Gastroesophageal sphincter (tissue), 4 donors: ENCODE measurements at places on chromosomes 6 and 20. TPM values are rescaled to one million over a fixed set of nuclear protein-coding genes. Genes with fewer than 3 reads are reported as not detected.

- ATAC-seq, result no peak
Observed at GRCh38 chr6:53479871-53480270, 65.0 kb downstream of the GCLC start.

GRCh38 chr20:25018841-25019240, 26.3 kb upstream of the APMAP start:
- no peak for ATAC-seq

- ATAC-seq, result no peak
Observed at GRCh38 chr6:147222160-147222838, 18.1 kb downstream of the STXBP5 start.

GRCh38 chr6:93418033-93418407, 1.3 kb downstream of the EPHA7 start:
- no peak for ATAC-seq

GRCh38 chr6:56109149-56109548, 138.2 kb downstream of the COL21A1 start:
- ATAC-seq, result no peak

DNA sequence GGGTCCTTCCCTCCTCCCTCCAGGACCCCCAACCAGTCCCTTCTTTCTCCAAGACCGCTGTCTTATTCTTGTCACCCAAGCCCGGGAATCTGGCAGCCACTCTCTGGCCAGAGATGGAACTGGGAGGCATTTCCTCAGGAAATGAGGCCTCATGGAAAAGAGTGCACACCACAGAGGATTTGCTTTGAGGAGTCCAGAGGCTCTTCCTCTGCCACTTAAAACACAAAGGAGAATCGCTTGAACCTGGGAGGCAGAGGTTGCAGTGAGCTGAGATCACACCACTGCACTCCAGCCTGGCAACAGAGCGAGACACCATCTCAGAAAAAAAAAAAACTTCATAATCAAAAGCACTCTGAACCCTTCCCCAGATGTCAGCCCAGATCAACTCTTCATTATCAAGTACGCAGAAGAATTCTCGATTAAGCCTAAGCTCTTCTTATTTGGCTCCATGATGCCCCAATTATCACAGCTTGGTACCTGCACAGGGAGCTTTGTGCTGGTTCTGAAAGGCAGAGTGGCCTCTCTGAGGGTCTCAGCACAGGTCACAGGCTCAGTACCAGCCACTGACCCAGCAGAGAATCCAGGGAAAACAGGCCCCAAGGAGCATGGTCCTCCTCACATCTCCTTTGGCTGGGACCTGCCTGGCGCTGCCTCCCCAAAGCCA, 82.9 kb upstream of the MAFB start:
- ATAC-seq, result no peak

DNA sequence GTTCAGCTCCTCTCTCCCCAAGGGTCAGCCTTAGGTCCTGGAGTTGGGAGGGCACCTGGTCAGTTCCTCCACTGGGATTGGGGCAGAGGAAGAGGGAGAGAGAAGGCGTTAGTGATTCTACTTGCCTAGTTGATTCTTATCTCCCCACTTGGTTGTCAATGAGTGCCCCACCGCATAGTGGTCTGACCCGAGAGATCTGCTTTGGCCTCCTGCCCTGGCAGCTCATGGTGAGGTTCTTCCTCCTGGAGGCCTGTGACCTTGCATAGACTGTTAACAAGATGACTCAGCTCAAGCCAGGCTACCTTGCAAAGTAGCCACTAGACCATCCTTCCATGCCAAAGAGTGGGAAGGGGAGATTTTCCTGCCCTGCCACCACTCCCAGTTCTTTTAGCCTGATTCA, 160.6 kb downstream of the TMEM200A start:
- ATAC-seq, result no peak

GRCh38 chr20:884983-885952, 30.9 kb downstream of the ANGPT4 start:
- ATAC-seq, result no peak

- ATAC-seq, result peak; percentile 25
Observed at GRCh38 chr6:37696841-37697662, 631 bp downstream of the MDGA1 start.

DNA sequence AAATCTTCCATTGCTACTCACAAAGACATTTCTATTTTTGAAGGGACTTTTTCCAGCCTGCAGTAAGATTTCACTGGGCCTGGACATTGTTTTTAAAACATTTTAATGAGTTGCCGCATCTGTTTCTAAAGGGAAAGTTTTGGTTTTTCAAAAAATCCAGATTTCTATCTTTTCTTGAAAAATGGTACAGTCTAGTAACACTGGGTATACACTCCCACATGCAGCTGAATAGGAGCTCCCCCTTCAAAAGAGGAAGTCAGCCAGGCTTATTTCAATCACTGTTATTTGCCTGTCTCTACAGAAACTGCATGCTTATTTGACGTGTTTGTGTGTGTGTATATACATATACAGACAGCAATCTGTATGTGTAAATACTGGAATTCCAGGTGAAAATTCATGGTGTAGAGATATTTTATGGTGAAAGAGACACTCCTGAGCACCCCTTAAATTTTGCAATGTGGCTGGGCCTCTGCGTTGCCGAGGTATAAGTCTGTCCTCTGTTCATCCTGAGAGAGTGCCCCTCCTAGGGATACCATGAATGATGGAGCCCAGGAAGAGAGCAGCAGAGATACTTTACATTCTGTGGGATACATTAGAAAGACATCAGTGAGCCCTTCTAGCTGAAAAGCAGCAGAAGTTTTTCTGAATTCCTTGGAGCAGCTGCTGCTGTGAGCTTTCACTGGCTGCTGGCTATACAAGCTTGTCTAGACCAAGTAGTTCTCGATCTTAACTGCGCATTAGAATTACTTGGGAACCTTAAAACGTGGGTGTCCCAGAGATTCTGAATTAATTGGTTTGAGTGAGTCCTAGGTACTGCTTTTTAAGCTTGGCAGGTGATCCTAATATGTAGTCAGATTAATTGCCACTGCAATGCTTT, 12.0 kb upstream of the ABRACL start:
- ATAC-seq, result no peak

DNA sequence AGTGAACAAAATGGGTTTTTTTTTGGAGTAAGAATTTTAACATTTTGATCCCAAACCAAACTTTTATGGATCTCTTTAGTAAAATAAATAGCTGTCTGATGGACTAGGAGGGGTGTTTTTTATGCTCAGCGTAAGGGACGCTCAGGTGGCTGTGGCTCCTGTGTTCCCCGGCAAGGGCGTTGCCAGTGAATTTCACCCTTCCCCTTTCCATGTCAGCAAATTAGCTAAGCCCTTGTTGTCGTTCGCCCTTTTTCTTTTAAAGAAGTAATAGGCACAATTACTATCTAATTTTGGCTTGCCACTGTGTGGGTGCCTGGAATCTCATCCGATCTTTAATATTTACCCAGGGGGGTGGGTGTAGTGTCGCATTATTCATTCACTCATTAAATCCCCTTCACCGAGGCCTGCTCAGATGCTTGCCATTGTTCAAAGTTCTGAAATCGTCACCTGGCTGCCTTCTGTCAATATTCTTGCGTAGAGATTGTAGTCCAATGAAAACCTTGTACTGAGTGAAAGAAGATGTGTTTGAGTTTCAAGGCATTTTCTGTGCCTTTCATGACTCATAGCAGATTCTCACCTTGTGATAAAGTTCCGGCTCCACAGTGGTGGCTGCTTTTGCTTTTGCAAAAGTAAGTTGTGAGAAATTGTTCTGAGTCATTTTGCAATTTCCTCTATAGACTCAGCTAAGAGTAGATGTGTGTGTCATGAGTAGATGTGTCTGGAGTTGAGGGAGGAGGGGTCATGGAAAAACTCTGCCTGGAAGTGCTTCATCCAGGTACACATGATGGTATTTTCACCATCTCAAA, 40.0 kb upstream of the CLDN20 start:
- no peak for ATAC-seq

- ATAC-seq, result no peak
Observed at GRCh38 chr6:138987080-138987642, 892 bp downstream of the REPS1 start.

GRCh38 chr20:32204205-32205109, 3.1 kb downstream of the PLAGL2 start:
- ATAC-seq, result no peak

- ATAC-seq, result no peak
Observed at GRCh38 chr6:84422380-84422968, 195.0 kb upstream of the CEP162 start.

DNA sequence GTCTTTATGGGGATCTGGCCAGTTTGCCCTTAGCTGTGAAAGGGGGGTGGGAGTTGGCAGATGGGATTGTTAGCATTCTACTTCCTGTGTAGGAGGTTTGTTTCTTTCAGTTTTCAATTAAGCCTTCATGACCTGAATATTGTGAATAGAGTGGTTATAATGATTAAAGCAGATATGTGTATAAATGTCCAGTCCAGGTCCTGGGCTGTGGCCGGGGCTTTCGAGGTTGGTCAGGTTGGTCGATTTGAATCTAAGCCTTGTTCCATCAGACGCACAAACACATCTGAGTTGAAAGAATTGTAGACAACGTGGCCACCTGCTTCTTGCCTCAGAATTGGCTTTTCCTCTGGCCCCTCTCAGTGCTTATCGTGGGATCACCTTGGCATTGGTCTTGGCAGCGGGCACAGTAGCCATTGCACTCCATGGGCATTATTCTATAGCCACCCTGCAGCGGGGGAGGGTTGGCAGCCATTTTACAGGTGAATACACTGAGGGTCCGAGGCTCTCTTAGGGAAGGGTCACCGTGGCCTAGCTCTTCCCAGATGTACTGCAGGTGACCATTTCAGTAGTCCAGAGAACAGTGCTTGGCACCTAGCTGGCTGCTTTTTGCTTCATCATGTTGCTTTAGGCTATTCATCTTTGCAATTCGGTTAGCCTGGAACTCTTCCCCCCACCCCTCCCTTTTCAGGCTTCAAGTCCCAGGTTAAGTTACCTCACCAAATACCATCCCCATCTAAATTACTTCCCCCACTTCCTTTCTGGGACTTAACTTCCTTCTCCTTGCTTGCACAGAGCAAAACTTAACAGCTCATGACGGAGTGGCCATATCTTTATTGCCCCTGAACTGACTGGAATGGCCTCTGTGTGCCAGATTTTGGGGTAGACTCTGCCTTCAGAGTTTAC, 1.1 kb downstream of the RNF114 start:
- ATAC-seq, result no peak

GRCh38 chr6:35259948-35260590, 534 bp downstream of the ZNF76 start:
- ATAC-seq, result peak; percentile 59

- no peak for ATAC-seq
Observed at GRCh38 chr6:118101831-118102345, 194.8 kb downstream of the SLC35F1 start.

GRCh38 chr6:13655700-13656099, 40.6 kb downstream of the NOL7 start:
- no peak for ATAC-seq

GRCh38 chr6:29005183-29005885, at the start of gene ZNF311:
Gene ZNF311 (minus strand): TSS chr6:29005315. CDS start chr6:29003954, 1,361 bp downstream.
- peak; percentile 90 for ATAC-seq

DNA sequence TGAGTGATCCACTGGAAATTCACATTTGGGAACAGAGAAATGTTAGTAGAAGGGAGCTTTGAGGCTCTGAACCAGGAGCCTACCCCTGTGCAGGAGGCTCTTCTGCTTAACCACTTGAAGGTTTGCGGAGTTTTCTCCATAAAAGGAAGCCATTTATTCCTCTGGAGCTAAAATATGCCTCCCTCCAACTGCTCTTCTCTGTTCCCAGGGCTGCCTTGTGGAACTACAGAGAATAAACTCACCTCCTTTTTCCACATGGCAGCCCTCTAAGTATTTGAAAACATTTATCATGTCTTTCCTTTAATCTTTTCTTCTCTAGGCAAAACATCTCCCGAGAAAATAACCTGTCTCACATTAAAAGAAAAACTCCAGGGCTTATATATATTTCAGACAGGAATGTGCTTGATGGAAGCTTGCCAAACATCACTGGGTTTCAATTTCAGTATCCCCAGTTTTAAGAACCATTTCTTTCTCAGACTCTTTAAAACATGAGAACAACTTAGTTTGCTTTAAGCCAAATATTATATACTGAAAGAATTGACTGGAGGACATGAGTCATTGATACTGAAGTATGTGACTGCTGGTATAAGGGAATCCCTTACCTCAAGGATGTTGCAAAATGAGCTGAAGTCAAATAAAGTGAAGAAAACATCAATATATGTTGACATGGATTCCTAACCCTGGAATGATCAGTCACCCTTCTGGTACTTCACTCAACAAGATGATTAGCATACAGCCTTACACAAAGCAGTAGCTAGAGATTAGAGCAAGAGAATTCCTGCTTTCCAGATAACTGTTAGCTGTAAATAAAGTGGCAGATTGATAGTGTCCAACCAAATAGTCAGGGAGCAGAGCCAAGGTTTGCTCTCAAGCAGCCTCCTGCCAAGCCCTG, 74.0 kb downstream of the ZBTB2 start:
- no peak for ATAC-seq

DNA sequence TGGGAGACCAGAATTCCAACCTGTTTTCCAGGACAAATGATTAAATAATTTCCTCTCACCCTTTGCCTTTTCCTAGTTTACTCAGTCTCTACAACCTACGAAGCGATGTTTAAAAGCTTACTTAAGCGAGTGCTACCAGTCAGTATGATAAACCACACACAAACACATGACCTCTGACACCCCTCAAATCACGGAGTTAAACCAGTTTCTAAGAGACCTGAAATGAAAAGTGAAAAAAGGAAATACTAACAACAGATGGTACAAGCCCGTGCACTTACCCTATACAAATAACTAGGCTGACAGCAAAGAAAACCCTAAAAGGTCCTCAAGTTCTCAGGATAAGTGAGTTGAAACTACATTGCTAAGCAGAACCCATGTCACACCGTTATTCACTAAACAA, 7.7 kb downstream of the TNFRSF21 start:
- no peak for ATAC-seq

C6orf15 gene
- total RNA-seq, result not detected

EFCAB8 gene
- not detected for total RNA-seq

CPXM1 gene
- not detected for total RNA-seq

VGLL2 gene
- not detected for total RNA-seq

MOXD1 gene
- 20.3 TPM for total RNA-seq

RAET1L gene
- total RNA-seq, result 0.62 TPM

MPIG6B gene
- not detected for total RNA-seq

GJA10 gene
- total RNA-seq, result not detected

HM13 gene
- 39.1 TPM for total RNA-seq

MAPK13 gene
- 1.4 TPM for total RNA-seq

ADGRG6 gene
- 14.4 TPM for total RNA-seq
